ENCODE measurements at places on chromosomes 16 and 17.

- DNase-seq, result no peak
These were observed 426.7 kb upstream of the CDH8 start for GRCh38 chr16:62462971-62463370.

DNA sequence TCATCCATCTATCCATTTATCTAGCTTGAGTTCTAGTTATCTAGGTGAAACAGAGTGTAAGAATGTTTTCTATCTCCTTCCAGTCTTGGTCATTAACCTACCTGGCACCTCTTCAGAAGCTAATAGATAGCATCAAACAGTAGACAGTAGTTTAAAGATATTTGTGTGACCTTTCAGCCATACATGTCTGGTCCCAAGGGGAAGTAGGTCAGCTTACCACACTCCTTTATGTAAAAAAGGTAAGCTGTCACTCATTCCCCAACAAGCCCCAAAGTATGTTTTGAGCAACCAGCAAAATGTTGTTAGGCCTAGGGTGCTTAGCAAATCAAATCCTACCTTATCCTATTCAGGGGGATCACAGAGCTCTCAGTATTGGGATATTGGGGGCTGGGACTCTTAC is 3.5 kb downstream of the KRT33B start:
- no peak for DNase-seq

GRCh38 chr17:29369831-29370735 is 20.1 kb upstream of the TAOK1 start:
- DNase-seq, result peak; percentile 66

- DNase-seq, result no peak
These were observed 88.2 kb downstream of the WDR59 start for GRCh38 chr16:74896389-74897370.

DNA sequence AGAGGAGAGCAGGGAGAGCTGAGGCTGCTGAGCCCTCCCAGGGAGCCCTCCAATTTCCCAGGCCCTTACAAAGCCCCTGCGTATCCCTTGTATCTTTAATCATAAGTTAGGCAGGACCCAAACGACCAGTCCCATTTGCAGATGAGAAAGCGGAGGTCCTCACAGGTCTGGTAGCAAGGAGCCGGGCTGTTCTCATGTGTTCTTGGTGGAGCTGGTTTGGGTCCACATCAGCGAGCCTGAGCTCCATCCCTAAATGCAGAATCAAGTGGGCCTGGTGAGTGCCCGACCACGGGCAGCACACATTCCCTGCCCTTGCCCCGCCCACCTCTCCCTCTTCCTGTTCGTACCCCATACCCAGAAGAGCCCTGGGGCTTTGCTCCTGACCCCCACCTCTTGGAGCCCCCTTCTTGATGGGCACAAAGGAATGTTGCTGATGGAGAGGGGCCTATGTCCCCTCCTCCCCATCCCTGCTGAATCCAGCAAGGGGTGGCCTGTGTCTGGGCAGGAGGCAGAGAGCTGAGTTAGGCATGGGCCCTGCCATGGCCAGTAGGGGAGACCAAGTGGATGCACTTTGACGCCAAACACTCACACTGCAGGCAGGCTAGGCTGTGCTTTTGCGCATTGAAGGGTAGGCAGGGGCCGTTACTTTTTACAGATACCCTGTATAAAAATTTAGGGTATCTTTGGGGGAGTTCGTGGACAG is 18.3 kb upstream of the ADCY7 start:
- no peak for DNase-seq

GRCh38 chr17:1789936-1790335 is 28.1 kb downstream of the SERPINF1 start:
- no peak for DNase-seq

DNA sequence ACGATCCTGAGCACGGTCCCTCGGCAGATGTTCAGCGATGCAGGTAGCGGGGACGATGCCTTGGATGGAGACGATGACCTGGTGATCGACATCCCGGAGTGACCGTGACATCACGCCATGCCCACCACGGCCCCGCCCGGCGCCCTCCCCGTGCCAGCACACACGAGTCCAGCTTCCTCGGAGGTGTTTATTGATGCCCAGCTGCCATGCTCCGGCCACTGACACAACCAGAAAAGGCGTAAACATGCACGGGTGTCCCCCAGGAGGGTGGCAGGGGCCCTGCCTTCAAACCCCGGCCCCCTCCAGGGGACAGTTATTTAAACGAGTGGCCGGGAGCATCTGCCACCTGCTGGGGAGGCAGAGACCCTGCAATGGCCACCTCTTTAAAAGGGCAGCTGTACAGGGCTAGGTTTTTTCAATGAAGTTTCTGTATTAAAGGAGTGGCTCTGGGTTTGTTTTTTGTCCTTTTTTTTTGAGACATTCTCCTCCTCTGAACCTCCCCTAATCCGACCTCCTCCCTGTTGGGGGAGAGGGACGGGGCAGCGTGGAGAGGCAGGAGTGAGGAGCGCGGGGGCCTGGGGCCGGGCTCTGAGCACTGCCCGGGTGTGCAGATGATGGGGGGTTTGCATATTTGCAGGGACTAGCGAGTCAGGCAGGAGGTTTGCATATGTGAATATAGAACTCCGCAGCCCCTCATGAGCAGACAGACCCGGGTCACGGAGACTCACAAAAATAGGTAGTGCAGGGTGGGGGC is 5.3 kb downstream of the DOC2A start:
- DNase-seq, result peak; percentile 53

DNA sequence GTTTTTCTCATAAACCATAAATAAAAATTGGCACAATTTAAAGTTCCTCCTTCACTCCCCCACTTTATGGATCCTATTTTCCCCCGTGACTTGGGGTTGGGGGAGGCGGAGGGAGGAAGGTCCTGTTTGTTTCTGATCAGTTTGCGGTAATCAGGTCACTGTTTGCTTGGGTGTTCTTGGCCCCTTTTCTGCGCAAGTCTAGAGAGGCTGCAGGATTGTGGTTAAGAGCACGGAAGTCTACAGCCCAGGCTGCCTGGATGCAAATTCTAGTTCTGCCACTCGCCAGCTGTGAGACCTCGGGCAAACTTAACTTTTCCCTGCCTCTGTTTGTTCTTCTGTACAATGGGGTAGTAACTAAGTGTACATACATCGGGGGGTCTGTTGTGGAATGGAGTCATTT is 12.1 kb downstream of the ATP2C2 start:
- DNase-seq, result peak; percentile 10

DNA sequence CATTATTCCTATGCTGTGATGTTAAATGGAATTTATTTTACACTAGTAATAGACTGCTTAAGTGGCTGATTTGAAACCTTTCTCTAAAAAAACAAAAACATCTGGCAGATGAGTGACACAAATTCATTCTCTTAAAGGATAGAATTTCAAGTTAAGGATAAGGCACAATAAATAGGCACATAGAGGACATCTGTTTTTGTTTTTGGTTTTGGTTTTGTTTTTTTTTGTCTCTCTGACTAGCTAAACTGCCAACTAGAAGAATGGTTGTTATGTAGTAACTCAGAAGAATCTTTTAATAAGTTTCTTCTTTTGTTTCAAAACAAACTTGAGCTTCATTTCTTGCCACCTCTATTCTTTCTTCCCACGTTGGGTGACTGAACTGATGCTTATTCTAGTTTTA is 5.1 kb upstream of the VPS4A start:
- no peak for DNase-seq

- DNase-seq, result no peak
These were observed 326 bp downstream of the SRCIN1 start for GRCh38 chr17:38605411-38605840.

DNA sequence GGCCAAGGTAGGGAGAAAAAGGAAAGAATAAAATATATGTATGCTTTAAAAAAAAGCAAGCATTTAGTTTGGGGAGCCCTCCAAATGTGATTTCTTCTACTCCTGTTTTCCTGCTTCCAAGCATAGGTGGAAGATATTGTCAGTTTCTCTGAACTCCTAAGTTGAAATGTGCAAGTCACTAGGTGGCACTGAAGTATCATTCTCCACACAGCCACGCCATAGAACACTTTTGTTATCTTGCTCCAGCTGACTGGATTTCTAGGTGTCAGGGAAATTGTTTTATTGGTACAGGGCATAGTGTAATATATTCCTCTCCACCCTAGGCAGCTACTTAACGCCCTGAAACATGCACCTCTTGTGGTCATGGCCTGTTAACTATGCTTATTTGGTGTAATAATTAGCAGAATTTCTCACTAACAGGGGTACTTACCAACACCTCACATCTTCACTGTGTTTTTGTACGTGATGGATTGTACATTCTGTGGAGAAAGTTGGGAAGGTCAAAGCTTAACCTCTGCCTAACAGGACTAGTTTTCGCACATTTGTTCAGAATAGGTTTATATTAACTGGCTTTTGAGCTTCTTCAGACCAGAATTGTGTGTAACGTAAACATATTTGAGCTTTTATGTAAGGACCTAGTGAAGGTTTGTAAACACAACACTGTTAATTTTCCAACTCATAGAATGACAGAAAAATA is 69.3 kb downstream of the FTO start:
- DNase-seq, result peak; percentile 77

DNA sequence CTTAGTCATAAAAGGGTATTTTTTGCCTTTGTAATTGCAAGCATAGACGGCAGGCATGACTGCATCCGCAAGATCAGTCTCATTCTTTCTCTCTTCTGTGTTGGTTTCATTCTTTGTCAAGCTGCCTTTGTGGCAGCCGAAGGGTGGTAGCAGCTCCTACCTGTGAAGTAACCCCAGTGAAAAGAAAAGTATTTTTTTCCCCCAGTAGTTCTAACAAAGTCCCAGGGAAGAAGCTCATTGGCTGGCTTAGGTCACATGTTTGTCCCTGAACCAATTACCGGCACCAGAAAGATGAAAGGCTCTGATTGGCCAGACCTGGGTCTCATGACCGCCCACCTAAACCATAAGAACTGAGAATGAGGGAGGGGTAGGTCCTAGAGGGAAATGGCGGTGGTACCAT is 110.7 kb downstream of the RAP1GAP2 start:
- DNase-seq, result no peak
